ENCODE measurements at places on chromosomes 2 and 18. TPM values are rescaled to one million over a fixed set of nuclear protein-coding genes. Genes with fewer than 3 reads are reported as not detected.

Gene INHBB
- total RNA-seq = 8.2 TPM

Gene ABCG8
- total RNA-seq = 0.11 TPM

Gene ZNF804A
- total RNA-seq = not detected

Gene EML6
- 0.56 TPM for total RNA-seq

Gene BBS5
- total RNA-seq = 7.4 TPM

Gene IMPA2
- total RNA-seq = 85.8 TPM

Gene LGALSL
- 4.2 TPM for total RNA-seq

Gene DSC2
- 26.0 TPM for total RNA-seq

Gene G6PC2
- not detected for total RNA-seq

Gene KHK
- 3.3 TPM for total RNA-seq
